ENCODE measurements at places on chromosomes 7 and 10.

DNA sequence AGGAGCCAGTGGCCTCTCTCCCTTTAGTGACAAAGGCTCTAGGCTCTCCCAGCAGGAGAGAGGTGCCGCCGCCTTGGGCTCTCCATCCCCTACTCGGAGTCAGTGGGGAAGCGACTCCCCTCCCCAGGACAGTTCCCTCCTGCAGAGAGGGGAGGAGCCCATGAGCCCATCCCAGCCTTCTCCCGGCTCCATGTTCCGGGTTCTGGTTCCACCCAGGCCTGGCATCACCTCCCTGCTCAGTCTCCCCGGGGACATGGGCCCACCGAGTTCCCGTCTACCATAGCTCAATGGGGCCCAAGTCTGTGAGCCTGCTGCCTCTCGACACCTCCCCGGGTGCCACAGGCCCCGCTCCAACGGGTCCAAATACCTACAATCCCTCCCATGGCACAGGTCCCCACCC lies 66.5 kb upstream of the DNAAF5 start:
- no peak for DNase-seq

DNA sequence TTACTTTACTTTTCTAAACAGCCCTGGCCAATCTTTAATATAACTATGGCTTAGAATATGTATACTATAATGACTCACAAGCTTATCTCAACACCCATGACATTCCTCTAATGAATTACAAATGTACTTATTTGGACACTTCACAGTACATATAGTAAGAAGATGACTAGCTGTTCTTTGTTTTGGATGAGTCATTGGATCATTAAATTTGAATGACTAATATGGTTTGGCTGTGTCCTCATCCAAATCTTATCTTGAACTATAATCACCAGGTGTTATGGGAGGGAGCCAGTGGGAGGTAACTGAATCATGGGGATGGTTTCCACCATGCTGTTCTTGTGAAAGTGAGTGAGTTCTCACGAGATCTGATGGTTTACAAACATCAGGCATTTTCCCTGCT lies 807.5 kb upstream of the SORCS1 start:
- no peak for DNase-seq

GRCh38 chr10:61271127-61271780 lies 181.9 kb downstream of the TMEM26 start:
- no peak for DNase-seq

DNA sequence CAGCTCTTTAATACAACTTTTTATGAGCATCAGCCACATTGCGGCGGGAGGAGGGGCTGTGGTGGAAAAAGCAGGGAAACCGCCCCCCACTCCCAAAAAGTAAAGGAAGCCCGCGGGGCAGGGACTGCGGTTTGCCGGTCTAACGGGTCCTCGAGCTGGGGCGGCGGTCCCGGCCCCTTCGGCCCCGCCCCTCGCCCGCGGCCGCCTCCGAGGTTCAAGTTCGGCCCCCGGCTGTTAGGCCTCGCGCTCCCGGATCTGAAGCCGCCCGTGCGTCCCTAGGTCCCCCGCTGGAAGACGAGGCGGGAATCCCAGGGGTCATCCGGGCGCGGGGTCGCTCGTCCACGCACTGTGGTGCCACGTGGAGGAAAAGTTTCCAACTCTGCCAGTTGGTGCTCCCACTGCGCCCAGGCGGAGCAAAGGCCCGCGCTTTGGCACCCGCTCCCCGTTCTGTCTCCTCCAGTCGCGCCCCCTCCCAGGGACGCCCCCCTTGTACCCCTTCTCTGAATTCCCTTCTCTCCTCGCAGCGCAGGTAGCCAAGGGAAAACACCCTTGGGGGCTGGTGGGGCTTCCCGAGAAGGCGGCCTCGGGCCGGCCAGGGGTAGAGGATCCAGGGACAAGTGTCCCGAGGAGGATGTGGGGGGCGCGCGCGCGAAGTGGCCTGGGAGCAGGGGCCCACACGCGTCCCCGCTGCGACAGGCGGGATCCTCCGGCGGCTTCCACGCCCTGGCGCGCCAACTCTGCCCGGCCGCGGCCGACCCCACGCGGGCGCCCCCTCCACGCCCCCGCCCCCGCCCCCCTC lies 798 bp upstream of the AUTS2 start:
- DNase-seq: peak; percentile 69

DNA sequence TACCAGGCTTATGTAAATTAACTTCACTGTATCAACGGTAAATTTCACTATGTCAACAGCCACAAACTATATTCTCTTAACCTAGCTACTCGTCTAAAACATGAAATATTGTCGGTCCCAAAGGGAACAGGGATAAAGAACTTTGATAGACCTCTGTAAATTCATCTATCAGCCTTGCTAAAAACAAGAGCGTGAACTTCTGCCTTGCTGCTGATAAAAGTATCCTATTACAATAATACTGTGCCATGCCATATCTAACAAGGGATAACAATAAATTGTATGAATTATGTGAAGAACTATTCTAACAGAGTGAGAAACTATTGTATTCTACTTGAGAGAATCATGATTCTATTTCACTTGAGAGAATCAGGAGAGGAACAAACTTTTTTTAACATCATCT lies 117.2 kb downstream of the CNOT4 start:
- no peak for DNase-seq

All from B cell (primary cell).